ENCODE measurements at places on chromosomes 11 and 22.

GRCh38 chr11:76695133-76695532 is 24.6 kb upstream of the LRRC32 start:
- DNase-seq = no peak

- DNase-seq = peak; percentile 40
These were observed 978 bp downstream of the C11orf87 start for GRCh38 chr11:109422870-109423465.

DNA sequence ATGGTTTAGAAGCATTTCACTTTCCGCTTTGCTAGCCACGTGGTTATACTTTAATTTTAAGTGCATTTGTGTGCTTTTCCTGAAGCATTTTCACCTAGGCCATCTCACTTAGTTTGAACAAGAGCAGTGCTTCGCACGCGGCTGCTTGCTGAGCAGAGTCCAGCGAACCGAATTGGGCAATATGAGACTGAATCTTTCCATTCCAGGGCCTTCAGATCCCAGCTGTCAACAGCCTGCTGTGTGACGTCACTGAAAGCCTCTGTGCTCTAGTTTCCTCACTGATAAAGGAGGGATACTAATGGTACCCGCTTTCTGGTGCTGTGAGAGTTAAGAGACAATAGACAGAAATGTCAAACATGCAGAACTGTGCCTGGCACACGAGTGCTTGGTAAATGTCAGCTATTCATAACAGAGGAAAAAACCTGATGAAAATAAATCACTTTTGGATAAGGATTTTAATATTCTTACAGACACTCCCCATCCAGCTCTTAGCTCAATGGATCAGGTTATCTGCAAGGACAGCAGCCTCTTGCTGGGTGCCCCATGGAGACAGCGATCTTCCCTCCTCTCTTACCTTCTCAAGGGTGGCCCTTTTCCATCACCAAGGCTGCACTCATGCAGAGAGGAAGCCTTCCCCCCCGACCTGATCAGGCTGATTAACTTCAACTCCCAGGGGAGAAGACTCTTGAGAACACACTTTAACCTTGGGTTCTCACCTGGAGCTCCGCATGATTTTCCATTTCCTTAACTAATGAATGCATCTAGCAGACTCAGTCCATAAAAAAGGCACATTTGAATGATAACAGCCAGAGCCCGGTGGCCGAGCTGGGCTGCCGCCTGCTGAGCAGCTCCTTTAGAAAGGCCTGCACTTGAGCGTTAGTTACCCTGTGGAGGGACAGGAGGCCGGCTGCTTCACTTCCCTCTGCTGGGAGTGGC is 3.5 kb upstream of the GLB1L3 start:
- no peak for DNase-seq

GRCh38 chr22:49141761-49142160 is 685.9 kb downstream of the BRD1 start:
- DNase-seq = no peak

DNA sequence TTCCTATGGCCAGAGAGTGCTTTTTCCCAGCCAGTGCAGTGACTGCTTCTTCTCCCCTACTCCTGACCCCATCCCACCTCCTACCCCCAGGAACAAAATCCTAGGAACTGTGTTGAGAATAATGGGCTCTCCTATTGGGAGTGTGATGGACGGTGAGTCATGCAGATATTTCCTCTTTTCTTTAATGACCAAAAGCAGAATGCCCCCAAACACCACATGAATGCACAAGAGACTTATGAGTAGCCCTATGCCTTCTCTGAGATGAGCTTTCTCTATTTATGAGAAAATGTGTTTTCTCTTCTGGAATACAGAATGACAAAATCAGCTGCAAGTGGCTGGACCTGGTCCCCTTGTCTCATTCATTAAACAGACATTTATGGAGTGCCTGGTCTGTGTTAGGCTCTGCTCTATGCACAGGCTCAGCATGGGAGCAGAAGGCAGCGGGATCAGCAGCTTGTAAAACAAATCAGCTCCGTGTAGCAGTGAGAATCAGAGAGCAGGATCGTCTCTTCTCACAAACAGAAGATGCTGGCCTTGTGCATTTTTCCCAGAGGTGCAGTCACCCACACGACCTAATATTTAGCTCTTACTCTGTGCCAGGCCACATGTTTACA is 47.5 kb upstream of the GALNT18 start:
- no peak for DNase-seq

DNA sequence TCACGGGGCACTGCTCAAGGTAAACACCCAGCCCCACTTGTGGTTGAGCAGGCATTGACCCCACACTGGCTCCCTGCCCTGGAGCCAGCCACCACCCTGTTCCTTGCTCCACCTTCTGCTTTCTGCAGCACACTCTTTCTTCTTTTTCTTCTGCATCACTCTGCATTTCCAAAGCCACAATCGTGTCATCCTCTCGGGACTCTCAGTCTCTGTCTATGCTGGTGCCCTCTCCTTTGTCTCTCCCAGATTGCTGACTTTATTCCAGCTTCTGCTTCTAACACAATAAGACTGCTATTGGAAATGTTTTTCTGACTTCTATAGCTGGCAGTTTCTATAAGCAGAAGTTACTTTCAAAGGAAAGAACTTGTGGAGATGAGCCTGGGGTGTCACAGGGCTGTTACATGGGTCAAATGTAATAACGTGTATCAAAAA is 14.4 kb downstream of the GRAP2 start:
- no peak for DNase-seq

DNA sequence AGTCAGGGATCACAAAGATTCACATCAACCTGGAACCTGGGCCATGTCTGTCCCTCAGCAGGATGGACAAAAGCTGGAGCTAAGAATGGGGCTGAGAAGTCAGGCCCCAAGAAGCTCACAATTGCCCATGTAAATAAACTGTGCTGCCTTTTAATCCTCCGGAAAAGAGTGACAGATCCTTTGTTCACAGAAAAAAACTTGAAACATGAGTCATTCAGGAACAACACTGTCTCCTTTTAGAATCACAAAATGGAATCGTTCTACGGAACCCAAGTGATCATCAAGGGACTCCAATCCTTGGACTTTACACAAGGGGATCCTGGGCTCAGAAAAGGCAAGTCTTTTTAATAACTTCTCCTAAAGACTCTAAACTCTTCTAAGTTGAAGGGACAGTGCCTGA is 36.1 kb downstream of the RELT start:
- DNase-seq = no peak

- DNase-seq = no peak
These were observed 24.5 kb downstream of the FAM227A start for GRCh38 chr22:38631724-38632123.

GRCh38 chr11:68688881-68689280 is 4.5 kb downstream of the GAL start:
- DNase-seq = no peak

- DNase-seq = no peak
These were observed 603 bp downstream of the CDHR5 start for GRCh38 chr11:623999-624704.

- DNase-seq = no peak
These were observed 160.2 kb downstream of the IGLL1 start for GRCh38 chr22:23419931-23420330.

DNA sequence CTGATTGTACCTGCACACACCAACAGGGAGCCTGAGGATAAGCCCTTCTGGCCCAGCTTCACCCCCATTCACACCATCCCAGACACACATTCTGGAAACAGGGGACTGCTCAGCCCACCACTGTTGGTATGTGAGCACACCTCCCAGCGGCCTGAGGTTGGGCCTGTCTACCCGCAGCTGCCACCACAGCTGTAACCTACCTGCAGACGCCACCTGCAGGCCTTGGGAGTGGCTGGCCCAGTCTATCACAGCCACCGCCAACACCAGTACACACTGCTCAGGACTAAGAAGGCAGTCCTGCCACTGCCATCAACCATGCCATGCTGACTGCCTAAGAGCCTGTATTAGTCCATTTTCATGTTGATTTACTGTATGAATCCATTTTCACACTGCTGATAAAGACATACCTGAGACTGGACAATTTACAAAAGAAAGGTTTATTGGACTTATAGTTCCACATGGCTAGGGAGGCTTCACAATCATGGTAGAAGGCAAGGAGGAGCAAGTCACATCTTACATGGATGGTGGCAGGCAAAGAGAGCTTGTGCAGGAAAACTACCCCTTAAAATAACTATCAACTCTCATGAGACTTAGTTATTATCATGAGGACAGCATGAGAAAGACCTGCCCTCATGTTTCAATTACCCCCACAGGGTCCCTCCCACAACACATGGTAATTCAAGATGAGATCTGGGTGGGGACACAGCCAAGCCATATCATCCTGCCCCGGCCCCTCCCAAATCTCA is 30.6 kb downstream of the RSF1 start:
- DNase-seq = no peak
